Ovary (tissue), 10 donors: ENCODE measurements at places on chromosomes 11 and 22. TPM values are rescaled to one million over a fixed set of nuclear protein-coding genes. Genes with fewer than 3 reads are reported as not detected.

- no peak for DNase-seq
These were observed 28.4 kb upstream of the HMOX1 start for GRCh38 chr22:35352214-35353111.

GRCh38 chr22:20810645-20811044, 36.7 kb downstream of the SERPIND1 start:
- DNase-seq, result no peak

The HRAS gene
- 38.0 TPM for polyA plus RNA-seq

The PNPLA3 gene
- polyA plus RNA-seq, result 8.0 TPM

DNA sequence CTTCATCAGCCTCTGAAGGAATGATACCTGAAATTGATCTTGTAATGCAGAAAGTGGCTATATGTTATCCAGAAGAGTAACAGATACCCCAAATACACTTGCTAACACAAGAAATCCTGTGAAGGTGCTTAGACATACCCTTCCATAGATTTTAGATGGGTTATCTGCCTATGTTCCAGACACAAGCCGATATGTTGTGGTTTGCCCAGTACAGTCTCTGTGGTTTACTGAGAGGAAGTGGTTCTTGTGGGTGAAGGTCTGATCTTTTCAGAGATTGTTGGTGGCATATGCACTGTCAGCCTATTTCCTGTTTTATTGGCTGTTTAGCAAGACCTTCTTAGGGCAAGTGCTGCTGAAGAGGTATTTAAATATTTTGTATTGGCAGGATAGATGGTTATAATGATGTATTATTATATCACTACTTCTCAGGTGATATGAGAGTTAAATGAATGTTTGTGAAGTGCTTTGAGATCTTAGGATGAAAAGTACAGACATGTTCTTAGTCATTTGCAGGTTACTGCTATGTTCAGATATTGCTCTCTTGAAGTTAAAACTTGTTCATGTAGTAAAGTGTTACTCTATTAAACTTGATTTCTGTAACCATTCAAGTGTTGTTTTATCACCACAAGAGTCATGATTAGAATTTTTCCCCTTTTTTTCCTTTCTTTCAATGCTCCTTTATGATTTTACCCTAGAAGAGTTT, 8.2 kb downstream of the ARHGEF12 start:
- DNase-seq, result no peak

The IL18 gene
- polyA plus RNA-seq, result 7.7 TPM

The KDM4D gene
- 0.68 TPM for polyA plus RNA-seq

DNA sequence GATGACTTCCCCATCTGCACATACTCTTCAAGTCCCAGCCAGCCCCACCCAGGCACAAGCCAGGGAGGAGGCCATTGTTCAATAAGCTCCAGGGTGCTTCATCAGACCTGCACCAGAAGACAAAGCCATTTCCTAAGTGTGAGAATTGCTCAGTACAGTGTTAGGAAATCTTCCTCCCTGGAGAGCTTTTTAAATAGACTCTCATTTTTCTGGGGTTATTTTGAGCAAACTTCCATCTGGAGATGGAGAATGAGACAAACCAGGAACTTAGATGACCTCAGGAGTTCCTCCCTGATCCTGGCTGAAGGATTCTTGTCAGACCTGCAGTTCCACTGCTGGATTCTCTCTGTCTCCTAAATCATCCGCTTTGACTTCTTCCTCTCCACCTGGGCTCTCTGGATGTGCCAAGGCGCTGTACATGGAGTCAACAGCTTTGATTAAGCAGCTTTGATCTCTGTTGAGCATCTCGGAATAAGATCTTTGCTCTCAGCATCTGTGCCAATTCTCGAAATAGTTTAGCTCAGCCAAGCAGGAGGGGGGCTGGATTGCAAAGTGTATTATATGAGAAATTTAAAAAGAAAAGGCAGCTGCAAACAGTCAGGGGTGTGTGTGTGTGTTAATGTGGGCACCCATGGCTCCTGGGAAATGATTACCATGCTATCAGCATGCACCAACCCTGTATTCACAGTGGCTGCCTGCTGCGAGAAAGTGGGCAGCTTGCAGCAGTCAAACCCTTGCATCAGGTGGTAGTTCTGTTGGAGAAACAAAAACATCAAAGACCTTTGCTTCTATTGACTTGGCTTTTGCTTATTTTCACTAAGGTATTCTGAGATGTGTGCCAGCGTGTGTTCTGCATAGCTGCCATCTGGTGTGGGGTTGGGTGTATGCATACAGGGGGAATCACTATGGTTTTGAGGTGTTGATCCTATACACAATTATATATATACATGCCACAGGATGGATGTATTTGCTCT, 70.2 kb upstream of the NAV2 start:
- DNase-seq, result no peak

- DNase-seq, result no peak
These were observed 23.1 kb downstream of the NCAPD3 start for GRCh38 chr11:134200688-134201087.
